ENCODE measurements at places on chromosomes 13 and 19. TPM values are rescaled to one million over a fixed set of nuclear protein-coding genes. Genes with fewer than 3 reads are reported as not detected.

The GARIN5A gene
- total RNA-seq = 1.1 TPM

The EPN1 gene
- total RNA-seq = 193 TPM

The SYCN gene
- total RNA-seq = not detected

The OR7A5 gene
- total RNA-seq = not detected

The PSG6 gene
- total RNA-seq = not detected

The C19orf67 gene
- total RNA-seq = not detected

The SLC46A3 gene
- total RNA-seq = 9.9 TPM

The PSG7 gene
- not detected for total RNA-seq

The ZNF44 gene
- total RNA-seq = 10.8 TPM

The HCST gene
- 5.4 TPM for total RNA-seq
